ENCODE measurements at places on chromosomes 5 and 9.

- no peak for DNase-seq
Measured at GRCh38 chr9:76302947-76303550, 91.2 kb downstream of the RFK start.

- DNase-seq = no peak
Measured at GRCh38 chr5:7474821-7475403, 79.0 kb downstream of the ADCY2 start.

GRCh38 chr5:134439210-134439654 lies 27.6 kb upstream of the CDKN2AIPNL start:
- DNase-seq = no peak

GRCh38 chr9:110691002-110691549 lies 22.5 kb downstream of the MUSK start:
- no peak for DNase-seq

DNA sequence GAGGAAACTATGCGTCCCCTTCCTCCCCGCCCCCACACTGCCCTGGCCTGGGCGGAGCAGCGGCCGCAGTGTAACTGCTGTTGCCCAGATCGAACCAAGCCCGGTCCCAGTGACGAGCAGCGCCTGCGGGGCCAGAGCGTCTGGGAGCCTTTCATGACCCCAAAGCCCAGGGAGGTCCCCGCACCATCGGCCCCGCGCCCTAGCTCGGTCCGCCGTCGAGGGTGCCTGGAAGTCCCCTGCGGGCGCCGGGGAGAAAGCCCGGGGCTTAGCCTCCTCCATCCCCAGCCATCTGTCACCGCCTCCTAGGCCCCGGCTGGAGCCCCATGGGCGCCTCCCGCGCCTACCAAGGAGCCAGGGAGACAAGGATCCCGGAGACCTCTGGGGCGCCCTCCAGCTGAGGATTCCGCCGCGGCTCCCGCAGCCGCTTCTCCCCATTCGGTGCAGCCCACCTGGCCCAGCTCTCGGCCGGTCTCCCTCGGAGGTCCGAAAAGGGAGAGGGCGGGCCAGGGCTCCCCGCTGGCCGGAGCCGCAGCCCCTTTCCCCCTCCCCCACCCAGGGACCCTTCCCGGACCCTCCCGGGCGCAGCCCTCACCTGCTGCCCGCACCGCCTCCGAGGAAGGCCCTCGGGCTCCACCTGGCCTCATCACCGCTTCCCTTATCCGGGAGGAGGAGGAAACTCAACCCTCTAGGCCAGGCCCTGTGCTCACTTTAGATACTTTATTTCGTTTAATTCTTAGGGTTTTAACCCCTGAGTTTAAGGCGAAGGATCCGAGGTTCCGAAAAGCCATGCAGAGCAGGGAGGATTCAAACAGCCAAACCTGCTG lies 45.6 kb downstream of the APTX start:
- DNase-seq = no peak

DNA sequence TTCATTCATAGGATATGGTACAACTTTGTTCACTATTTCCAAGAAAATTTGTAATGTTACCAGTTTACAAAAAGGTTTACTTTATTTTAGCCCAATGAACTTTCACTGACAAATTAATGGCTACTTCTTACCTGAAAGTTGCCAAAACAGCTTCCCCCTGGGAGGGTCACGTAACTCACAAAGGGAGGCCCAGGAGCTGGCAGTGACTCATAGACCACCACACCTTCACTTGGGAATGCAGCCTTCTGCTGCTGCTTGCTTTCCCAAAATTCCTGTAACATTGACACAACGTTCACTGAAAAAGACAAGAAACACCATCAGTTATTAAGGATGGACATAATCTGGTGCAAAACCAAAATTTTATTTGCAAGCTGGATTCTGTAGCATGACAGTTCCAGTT lies 18.1 kb downstream of the LIX1 start:
- no peak for DNase-seq

- no peak for DNase-seq
Measured at GRCh38 chr5:68845131-68845530, 248.7 kb upstream of the SLC30A5 start.

DNA sequence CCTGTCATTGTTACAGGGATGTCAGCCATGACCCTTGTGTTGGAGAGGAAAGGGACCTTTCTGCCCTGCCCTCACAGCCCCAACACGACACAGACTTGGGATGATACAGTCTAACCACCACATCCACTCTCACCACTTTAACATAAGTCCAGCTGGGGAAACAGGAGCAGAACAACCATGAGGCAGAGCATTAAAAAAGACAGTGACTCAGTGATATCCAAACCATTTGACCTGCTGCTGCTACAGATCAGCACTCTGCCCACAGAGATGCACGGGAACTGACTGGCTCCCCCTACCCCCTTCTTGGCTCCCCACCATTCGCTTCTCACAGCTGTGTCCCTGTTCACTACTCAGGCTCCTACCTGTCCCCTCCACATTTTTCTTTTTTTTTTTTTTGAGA lies 458.6 kb downstream of the ZNF608 start:
- DNase-seq = no peak

DNA sequence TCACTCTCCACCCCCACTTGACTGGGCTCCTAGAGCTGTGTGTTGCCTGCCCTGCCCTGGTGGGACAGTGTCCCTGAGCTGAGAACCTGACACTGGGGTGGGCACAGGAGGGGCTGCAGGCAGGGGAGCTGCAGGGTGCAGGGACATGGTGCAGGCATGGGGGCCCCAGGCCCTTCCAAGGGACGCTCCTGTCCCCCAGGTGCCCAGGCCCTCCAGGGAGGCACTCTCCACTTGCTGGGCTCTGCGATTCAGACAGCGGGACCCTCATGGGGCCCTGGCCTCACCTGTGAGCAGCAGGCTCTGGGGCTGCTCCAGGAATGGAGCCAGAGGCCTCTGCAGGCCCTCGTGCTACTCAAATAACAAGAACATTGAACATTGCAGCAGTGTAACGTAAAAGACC lies 89.4 kb downstream of the BARX1 start:
- no peak for DNase-seq

DNA sequence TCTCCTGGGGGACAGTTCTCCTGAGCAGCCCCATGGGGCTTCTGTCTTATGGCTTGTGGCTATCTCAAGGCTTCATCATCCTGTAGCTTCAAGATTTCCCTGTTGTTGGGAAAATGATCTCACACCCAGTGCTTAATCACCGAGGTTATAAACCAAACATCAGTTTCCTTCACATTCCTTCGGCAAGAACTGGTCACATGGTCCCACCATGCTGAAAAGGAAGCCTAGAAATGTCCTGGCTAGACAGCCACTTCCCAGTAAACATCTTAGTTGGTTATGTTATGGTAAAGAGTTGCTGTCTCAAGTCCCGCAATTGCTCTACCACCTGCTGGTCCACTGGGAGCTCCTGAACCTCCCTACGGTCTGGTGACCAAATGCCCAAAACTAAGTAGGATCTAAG lies 66.0 kb downstream of the RAB3C start:
- no peak for DNase-seq

- no peak for DNase-seq
Measured at GRCh38 chr9:22838266-22838665, 391.6 kb downstream of the DMRTA1 start.

DNA sequence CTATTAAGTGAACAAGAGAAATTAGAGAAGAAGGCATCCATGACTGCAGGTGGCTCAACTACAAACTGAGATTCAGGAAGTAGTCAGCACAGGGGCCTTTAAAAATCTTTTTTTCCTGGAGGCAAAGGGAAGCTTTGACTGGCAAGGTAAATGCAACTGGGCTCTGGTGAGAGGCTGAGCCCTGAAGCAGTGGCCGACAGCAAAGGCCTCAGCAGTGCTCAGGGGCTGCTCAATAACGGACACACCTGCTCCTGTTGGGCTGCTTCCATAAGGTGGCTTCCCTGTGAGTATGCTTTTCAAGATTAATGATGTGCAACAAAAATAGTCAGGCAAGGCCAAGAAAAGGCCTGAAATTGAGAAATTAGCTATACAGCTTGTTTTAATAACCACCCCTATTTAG lies 134.2 kb upstream of the RGMB start:
- no peak for DNase-seq

DNA sequence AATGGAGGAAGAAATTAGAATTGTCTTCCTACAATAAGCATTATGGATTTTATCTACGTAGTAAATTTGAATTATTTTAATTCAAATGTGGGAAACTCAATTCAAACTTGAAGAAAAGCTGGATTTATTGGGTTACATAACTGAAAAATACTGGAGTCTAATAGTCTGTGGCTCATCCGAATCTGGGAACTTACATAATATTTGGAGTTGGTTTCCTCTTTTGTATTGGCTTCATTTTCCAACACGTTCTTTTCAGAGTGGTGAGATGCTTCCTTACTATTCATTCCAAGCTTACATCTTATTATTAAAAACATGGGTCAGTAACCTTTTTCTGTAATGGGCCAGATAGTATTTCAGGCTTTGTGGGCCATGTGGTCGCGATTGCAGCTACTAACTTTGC lies 164.8 kb downstream of the ARHGAP26 start:
- DNase-seq = no peak

DNA sequence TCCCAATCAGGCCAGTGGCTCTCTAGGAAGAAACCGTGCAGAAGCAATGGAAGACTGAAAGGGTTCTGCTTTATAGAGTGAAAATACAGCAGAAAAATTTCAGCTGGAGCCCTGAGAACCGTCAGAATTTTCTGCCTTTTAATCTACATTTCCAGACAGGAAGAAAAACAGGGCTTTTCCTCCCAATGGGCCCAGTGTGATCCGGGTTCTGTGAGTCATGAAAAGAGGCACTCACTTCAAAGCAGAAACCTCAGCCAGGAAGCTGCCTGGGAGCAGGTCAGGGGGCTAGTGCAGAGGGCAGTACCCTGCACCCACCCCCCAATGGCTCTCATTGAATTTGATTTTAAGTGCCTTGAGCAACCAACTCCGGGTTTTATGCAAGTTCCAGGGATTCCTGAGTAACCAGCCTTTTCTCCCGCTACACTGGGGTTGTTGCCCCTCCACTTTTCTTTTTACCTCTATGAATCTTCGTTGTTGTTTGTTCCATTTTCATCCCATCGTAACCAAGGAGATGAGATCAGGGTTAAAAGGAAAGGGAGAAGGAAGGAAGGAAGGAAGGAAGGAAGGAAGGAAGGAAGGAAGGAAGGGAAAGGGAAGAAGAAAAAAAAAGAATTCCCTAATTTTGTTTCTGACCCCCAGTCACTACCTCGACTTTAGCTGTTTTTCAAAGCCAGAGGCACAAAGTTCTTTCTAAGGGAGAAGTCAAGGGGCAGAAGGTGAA lies 1.3 kb downstream of the BARHL1 start:
- DNase-seq = no peak

DNA sequence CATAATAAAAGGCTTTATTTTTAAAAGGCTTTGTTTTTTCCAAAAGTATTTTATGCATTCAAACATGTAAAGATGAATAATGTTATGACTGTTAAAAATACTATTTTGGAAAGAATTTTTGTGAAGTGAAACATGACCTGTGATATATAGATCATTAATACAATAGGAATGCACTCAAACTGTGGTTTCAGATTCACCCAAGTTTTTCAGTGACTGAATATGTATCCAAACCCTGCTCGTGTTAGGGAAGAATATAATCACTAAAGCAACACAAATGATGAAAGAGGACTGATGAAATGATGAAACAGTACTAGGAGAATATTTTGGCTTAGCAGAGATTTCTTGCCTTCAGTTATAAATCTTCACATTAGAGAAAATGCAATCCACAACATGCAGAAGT lies 278.0 kb downstream of the ADAMTS6 start:
- DNase-seq = no peak

DNA sequence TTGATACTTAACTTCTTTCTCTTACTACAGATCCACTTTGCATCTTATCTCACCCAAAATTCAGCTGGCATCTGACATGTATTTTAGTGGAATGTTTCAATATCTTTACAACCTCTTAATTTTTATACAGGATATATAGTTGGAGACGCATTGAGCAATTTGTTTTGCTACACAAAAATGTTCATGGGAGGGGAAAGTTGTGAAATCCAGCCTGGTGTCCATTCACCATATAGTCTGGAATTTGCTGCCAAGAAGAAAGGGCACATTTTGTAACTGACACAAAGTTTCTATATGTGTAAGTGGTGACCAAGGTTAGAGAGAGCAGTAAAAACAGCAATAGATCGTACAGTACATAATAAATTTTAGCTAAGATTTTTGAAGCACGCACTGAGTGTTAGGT lies 14.0 kb upstream of the CHD1 start:
- DNase-seq = no peak

- DNase-seq = no peak
Measured at GRCh38 chr5:163094492-163095180, 342.8 kb upstream of the CCNG1 start.

- DNase-seq = no peak
Measured at GRCh38 chr5:35672995-35673394, 55.3 kb downstream of the SPEF2 start.

DNA sequence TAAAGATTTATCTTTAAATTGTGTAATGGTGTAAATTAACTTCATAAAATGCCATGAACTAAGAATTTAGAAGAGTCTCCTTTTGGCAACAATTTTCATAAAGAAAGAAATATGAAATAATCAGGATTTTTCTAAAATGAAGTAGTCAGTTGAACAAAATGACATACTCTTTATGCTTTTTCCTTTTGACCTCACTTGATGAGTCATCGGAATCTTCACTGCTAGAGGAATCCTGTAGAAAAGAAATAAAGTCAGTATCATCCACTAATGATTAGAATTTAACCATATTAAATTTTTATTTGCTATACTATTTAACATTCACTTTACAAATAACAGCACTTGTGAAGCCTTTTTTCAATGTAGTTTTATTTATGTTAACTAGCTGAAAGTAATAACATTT lies 26.1 kb downstream of the CHD1 start:
- no peak for DNase-seq

GRCh38 chr9:30280229-30280900 lies 2104.1 kb upstream of the ACO1 start:
- no peak for DNase-seq

DNA sequence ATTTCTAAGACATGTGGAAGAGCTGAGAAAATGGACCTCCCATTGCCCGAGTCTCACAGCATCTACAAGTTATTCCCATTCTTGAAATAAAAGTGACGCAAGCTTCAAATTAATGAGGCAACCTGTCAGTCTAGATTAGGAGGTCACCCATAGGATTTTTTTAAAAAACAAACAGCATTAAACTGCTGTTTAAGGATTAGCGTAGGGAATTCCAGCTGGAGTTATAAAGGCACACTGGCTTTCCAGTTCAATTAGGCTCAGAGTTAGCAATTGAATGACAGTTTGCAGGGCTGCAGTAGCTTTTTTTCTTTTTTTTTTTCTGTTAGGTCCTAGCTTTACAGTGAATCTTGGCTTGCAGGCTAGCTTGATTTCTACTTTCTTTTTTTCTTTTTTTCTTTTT lies 16.2 kb downstream of the PRKACG start:
- no peak for DNase-seq

Measured in activated CD4-positive, alpha-beta T cell treated with anti-CD3 and anti-CD28 coated beads, Interleukin-2, amount 50 U/mL, for 4 hours (primary cell).